NCI-H748 treated with DMSO at 0.1 percent for 48 hours (cell line): ENCODE measurements at places on chromosomes 4 and X.

DNA sequence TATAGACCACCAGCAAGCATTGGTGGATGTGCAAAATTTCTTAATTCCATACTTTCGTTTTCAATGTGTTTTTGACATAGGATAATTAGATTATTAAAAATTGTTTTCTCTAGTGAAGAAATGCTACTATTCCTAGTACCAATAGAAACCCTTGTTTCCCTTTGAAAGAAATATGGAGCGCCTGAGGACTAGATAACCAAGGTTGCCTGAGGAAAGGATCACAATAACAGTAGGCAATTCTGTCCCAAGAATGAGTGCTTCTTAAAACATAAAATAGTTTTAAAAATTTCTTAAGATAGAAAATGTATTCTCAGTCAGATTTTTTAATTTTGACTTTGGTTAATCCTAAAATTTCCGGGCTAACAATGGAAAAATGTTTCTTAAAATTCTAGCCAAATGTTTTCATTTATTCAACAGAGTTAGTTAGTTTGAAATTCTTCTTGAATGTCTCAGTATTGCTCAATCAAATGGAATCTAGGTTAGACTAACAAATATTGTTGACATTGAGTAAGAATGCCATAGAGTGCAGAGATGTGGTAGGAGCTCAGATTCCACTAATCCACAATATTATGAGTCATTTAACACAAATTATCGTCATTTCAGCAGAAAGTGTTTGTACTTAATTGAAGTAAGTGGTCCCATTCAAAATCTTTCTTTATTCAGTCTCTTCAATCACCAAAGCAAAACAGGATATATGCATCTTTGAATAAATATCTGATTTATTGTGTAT lies 666.0 kb downstream of the GRID2 start:
- DNase-seq = no peak

- DNase-seq = peak; percentile 55
Measured at GRCh38 chrX:130339408-130340222, at the start of gene SLC25A14. TSS of gene SLC25A14 (plus strand) at chrX:130339919. CDS start at chrX:130340279, 360 bp downstream.

DNA sequence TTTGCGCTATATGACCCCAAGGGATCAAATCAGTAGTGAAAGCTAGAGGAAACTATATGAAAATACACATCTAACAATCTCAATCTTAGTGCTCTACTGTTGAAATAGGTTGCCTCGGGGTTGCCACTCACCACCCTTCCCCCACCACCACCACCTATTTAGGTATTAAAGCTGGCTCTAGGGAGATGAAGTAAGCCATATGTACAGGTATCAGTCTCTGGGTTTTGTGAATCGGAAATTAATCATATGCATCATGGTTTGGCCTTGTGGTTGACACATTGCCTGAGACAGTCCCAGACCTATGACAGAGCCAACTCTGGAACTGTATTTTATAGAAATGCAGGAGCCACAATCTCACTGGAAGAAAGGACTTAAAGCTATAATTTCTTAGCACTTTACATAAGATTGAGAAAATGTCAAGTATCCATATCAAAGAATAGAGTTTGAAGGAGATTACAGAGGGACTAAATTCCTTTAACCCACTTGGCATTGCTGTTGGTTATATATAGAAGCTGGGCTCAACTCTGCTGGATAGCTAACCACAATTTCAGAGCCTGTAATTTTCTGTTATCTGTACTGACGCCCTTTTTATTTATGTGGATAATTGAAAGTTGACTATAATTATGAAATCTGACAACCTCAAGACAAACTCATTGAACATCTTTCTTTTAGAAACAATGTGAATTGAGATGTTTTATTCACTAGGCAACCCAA lies 26.7 kb upstream of the BMP2K start:
- DNase-seq = no peak

DNA sequence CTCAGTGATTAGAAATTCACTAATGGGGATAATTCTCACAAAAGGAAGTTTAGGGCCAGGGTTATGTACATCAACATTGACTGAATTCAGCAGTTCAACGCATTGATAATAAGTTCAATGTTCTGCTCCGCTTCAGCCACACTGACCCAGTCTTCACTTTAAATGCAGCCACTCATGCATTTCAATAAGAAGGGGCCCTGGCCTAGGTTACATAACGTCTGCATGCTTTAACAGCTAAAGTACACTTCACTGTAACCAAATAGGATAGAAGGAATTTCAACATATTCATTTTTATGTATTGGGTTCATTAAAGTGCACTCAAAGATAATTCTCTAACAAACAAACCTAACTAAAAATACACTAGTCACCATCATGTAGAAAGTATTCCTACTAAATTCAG lies 12.8 kb upstream of the TSPAN7 start:
- no peak for DNase-seq
